Occipital lobe (tissue), 3 donors: ENCODE measurements at places on chromosomes 11 and 22. TPM values are rescaled to one million over a fixed set of nuclear protein-coding genes. Genes with fewer than 3 reads are reported as not detected.

GRCh38 chr11:69280994-69281393 lies 13.0 kb upstream of the MYEOV start:
- no peak for DNase-seq

DNA sequence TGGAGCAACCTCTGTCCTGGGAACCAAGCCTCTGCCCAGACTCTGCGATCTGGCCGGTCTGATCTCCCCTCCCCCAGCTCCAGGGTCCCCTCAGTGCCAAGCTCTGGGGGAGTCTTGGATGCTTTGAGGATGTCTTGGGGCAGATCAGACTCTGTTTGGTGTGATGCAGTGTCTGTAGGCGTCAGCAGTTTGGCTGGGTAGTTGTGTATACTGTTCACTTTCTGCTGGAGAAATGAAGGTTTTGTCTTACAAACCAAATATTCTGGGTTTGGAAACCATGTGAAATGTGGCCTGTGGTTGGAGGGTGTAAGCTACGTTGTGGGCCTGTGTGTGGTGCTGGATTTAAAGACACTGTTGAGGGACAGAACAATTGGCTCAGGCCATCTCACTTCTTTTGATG lies 4.6 kb downstream of the INSC start:
- no peak for DNase-seq

GRCh38 chr11:131640320-131640719 lies 269.9 kb downstream of the NTM start:
- no peak for DNase-seq

DNA sequence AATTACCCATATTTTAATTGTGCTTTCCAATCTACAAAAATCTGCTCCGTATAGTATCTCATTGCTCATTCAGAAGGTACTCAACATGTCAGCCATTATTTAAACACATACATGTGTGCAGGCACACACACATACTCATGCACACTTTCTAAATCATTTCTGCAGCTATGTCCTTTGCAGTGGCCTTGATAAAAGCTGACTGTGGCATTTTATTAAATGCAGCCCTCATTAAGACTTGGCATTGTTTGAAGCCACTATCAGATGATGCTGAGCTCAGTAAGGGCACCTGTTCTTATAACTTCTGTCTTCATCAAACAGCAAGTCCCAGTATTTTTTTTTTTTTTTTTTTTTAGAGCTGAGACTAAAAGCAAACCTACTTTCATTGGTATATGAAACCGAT lies 1071.9 kb upstream of the CCDC90B start:
- no peak for DNase-seq

DNA sequence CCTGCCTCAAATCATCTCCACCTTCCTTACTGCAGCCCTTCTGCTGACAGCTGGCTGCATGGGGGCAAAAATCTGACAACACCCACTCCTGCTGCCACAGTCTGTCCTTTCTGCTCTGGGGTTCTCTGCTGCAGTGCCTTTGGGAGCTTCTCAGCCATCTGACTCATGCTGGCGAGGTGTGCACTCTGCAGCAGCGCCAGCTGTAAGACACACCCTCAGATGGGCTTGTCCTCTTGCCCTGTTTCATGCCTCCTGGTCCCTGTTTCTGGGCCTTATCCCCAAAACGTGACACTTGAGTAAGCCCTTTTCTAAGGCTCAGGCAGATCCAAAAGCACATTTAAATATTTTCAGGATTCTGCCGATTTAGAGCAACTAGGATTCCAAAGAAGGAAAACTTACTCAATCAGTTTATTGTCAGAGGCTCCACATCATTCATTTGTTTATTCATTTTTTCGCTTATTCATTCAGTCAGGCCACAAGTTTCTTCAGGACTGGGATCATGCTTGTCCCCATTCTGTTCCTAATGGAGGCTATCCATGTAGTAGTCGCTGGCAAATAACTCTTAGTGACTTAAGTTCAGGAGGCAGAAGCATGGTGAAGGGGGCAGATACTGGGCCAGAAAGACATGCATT lies 60.2 kb downstream of the SMIM38 start:
- no peak for DNase-seq

DNA sequence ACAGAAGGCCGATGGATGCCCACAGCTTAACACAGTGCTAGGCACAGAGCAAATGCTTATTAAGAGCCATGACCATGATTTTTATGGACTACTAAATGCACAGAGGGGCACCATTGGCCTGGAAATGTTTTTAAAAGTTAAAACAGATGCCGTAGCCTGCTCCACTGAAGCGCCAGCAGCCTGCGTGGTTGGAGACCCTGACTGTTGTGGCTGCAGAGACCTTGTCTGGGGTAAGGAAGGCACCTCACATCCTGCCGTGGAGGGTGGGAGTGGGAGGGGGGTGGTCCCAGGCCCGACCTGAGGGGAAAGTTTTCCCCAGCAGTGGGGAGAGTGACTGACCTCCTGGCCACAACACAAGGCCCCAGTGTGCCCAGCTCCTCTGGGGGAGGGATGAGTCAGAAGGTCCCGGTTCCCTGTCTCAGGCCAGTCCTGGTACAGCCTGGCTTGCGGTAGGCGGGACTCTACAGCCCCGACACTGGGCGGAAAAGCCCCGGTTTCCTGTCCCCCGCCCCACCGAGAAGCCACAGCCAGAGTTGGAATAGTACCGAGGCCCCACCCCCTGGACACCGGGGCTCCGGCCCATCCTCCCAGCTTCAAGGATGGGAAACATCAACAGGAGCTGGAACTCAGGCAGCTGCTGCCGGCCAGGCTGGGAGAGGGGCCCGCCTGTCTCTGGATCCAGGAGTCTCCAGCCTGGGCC lies 7.0 kb downstream of the CHST1 start:
- DNase-seq, result peak; percentile 46

DNA sequence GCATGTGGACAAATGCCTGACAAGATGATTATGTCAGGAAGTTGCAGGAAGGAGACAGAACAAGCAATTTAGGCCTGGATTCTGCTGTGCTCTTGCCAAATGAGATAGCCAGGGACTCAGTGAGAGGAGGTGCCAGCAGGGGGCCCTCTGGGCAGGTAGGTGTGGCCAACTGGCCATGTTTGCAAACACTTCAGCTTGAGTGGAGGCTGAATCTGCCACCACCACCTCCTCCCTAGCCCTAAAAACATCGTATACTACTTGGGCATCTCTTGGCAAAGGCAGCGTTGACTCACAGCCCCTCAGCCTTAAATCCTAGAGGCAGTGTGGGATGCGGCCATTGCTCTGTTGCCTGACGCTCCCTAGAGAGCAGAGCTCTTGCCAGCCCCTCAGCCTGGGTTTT lies 95.1 kb upstream of the PLET1 start:
- no peak for DNase-seq

GRCh38 chr11:76806608-76807205 lies 23.6 kb downstream of the TSKU start:
- no peak for DNase-seq

- no peak for DNase-seq
Measured at GRCh38 chr11:71065841-71066240, 186.5 kb downstream of the SHANK2 start.

- no peak for DNase-seq
Measured at GRCh38 chr22:28435140-28435768, 244.4 kb downstream of the TTC28 start.

F2 gene
- total RNA-seq, result 0.16 TPM

OR8D1 gene
- total RNA-seq, result not detected

OR52A1 gene
- total RNA-seq, result not detected

C22orf15 gene
- not detected for total RNA-seq

OR2AG1 gene
- total RNA-seq, result not detected

TAF6L gene
- total RNA-seq, result 17.2 TPM

RNF214 gene
- total RNA-seq, result 16.4 TPM

MMP12 gene
- total RNA-seq, result not detected

HTR3B gene
- 0.31 TPM for total RNA-seq

OR5A1 gene
- total RNA-seq, result not detected
